Neural crest cell (in vitro differentiated cells): ENCODE measurements at places on chromosomes 16 and 17. TPM values are rescaled to one million over a fixed set of nuclear protein-coding genes. Genes with fewer than 3 reads are reported as not detected.

The UTS2R gene
- not detected in 2 replicates for total RNA-seq

The SPNS1 gene
- 48.1 and 48.2 TPM in 2 replicates for total RNA-seq

The KRTAP1-5 gene
- total RNA-seq, result not detected in 2 replicates

The SKAP1 gene
- 0.49 TPM in 1 of 2 replicates, not detected in the other for total RNA-seq

The ARHGAP44 gene
- total RNA-seq, result 5.9 and 6.5 TPM in 2 replicates
